Activated naive CD8-positive, alpha-beta T cell treated with anti-CD3 and anti-CD28 coated beads for 36 hours (primary cell): ENCODE measurements at places on chromosomes 2 and 18. TPM values are rescaled to one million over a fixed set of nuclear protein-coding genes. Genes with fewer than 3 reads are reported as not detected.

- DNase-seq = no peak
Observed at GRCh38 chr2:66516499-66516898, 81.6 kb downstream of the MEIS1 start.

DNA sequence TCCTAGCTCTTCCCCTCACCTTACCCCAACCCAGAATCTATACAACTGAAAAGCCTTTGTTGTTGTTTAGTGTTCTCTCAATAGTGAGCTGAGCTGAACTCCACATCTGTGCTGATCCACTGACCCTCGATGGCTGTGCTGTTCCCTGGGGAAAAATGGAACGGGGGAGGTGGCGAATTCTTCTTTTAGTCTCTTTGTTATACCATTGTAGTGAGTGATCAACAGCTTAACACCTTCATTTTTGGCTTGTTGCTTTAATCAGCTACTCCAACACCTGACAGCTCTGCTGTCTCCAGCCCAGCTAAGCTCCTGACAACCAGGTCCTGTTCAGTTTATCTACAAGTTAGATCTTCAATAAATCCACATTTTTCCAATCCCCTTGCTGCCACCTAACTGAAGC lies 25.7 kb downstream of the PLA2R1 start:
- DNase-seq = no peak

GRCh38 chr2:152433289-152433688 lies 98.3 kb downstream of the FMNL2 start:
- DNase-seq = no peak

DNA sequence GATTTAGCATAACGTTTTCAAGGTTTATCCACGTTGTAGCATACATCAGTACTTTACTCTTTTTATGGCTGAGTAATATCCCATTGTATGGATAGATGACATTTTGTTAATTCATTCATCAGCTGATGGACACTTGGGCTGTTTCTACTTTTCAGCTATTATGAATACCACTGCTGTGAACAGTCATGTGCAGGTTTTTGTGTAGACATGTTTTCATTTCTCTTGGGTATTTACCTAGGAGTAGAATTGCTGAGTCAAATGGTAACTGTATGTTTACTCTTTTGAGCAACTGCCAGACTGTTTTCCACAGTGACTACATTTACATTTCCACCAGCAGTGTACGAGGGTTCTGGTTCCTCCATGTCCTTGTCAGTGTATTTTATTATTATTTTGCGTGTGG lies 33.9 kb downstream of the COX7A2L start:
- DNase-seq = no peak

DNA sequence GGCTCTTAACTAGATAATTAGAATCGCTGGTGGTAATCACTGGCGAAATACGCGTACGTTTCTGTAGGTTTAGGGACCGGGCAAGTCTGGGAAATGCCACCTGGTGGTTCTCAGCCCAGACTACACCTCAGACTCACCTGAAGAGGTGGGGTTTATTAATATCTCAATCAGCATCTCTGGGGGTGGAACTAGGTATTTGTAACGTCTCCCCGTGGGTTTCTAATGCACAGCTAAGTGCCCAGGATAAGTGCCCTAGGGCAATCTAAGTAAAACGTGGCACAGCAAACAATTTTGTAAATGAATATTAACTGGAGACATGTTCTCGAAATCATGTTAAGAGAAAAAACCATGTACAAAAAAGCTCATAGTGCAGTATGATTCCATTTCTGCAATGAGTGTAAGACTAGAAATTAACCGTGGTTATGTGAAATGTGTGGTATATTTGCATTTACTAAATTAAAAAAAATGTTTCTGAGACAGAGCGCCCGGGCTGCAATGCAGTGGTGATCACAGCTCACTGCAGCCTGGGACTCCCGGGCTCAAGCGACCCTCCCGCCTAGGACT lies 760 bp upstream of the CNOT11 start:
- peak; percentile 18 for DNase-seq

- DNase-seq = no peak
Observed at GRCh38 chr2:39171621-39172020, 50.8 kb upstream of the SOS1 start.

DNA sequence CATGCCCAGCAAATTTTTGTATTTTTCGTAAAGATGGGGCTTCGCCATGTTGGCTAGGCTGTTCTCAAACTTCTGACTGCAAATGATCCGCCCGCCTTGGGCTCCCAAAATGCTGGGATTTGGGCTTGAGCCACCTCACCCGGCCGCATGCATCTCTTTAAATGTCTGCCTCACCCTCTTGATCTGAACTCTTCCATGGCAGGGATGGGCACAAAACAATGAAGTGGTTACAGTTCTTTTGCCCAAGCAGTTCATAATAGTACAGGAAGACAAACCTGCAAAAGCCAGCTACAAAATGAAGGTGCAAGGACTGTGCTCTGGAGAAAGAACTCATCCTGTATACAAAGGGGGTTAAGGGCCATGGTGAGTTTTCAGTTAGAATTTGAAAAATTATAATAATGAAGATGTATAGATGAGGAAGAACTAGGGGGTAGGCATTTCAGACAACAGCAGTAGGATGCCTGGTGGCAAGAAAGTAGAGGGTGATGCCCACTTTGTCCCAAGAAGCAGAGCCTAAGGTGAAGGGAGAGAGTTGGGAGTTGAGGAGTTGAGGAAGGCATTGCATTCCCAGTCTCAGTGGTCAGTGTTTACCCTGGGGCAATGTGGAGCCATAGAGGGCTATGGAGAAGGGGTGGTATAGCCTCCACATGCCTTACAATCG lies 160.8 kb upstream of the MYCN start:
- no peak for DNase-seq

DNA sequence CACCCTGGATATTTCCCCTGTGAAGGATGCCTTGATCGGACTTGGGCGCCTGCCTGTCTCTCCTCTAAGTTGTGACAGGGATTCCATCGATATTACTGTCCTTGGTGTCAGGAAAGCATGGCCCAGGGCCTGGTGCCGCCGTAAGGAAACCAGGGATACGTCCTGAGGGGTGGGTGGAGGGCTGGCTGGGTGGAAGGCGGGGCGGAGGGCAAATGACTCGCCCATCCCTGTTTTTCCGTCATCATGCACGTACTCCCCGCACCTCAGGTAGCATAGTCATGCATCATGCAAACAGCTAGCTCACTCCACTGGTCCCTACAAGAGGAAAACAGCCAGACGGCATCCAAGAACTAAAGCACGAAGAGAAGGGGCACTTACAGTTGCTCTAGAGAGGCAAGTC lies 57.1 kb downstream of the PXDN start:
- DNase-seq = no peak

DNA sequence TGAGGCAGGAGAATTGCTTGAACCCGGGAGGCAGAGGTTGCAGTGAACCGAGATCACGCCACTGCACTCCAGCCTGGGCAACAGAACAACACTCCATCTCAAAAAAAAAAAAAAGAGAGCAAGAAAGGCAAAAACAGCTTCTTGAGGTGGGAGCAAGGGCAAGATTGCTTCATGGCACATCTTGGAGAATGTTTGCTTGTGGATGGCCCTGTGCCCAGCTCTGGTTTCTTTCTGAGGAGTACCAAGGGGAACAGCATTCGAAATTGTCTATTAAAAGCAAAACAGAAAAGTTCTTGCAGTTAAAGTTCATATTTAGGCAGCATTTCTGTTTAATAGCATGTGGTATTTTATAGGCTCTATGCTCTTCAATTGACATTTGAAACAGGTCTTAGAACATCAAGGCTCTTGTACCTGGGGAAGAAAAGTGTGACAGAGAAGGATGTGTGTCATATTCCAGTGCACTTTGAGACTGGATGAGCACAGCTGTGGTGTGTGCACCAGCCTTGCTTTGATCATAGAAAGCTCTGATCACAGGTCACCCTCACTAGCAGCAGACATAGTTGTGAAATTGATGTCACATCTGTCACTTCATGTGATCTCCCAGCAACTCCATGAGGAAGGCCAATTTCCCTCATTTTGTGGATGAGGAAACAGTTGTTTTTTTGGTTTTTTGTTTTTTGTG lies 154.3 kb downstream of the UXS1 start:
- no peak for DNase-seq

GRCh38 chr2:24886691-24887304 lies 33.2 kb downstream of the ADCY3 start:
- DNase-seq = no peak

GRCh38 chr2:56108806-56109205 lies 75.0 kb upstream of the CCDC85A start:
- no peak for DNase-seq

- DNase-seq = no peak
Observed at GRCh38 chr2:178241844-178242551, 47.7 kb downstream of the OSBPL6 start.

GRCh38 chr2:96356889-96357288 lies 21.3 kb downstream of the NCAPH start:
- no peak for DNase-seq

DNA sequence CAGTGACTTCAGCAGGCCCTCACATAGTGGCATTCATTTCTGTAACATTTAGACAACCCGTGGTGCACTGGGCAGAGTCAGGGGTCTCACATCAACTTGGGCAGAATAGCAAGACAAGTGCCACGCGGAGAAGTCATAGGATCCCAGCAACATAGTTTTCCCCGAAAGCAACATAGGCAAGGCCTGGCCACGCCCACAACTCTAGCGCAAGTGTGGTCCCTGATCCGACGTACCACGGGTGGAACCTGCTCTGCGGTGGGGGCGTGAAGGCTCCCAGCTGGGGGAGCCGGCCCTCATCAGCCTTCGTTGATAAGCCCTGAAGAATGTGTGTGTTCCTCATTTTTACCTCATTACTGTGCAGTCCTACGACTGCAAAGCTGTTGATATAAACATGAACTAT lies 261.2 kb downstream of the EIPR1 start:
- DNase-seq = no peak

- no peak for DNase-seq
Observed at GRCh38 chr18:44579028-44579702, 101.5 kb upstream of the SETBP1 start.

- no peak for DNase-seq
Observed at GRCh38 chr2:235643680-235644511, 150.1 kb downstream of the AGAP1 start.

DNA sequence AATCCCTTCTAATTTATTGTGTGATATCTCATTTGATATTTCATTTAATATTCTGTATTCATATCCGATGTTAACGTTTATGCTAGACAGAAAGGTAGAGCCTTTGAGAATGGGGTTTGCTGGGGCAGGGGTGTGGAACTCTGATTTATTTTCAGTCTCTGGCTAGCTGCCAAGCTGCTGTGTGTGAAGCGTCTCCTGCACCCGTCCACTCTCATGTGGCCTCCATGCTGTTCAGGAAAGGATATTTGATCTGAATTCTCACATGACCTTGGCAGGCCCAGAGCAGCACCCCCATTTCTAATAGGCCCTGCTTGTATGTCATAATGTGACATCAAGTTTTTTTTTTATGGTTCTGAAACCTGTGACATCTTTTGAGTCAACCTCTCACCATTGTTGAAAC lies 1.6 kb downstream of the IL1R1 start:
- DNase-seq = no peak

- DNase-seq = no peak
Observed at GRCh38 chr2:2827046-2827636, 496.1 kb upstream of the MYT1L start.

GRCh38 chr2:222709191-222709891 lies 37.9 kb downstream of the MOGAT1 start:
- no peak for DNase-seq

GRCh38 chr2:178070824-178071223 lies 1.8 kb downstream of the PDE11A start:
- DNase-seq = no peak

- DNase-seq = no peak
Observed at GRCh38 chr18:55300421-55300935, 287.5 kb downstream of the TCF4 start.

GRCh38 chr18:50057009-50057408 lies 137.9 kb downstream of the MYO5B start:
- no peak for DNase-seq

DNA sequence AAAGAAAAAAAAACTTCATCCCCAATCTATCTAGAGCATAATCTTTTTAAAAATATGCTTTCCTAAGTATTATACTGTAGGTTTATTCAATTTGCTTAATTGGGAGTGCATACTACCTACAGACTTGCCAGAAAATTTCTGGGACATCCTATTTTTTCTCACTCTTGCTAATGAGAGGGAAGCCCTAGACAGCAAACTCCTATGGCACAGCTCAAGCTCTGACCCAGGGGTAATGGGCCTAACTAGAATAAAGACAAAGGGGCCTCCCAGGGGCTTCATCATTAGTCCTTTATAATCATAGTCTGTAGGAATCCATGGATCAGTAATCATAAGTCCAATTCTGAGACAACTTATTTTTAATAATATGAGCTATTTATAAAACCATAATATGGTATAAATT lies 142.6 kb upstream of the ITGA4 start:
- no peak for DNase-seq

ANKAR gene
- total RNA-seq = 2.4 TPM

GCC2 gene
- total RNA-seq = 43.6 TPM

SERPINE2 gene
- 33.1 TPM for total RNA-seq

SERPINB10 gene
- total RNA-seq = 0.14 TPM

UPP2 gene
- not detected for total RNA-seq

MAP3K19 gene
- not detected for total RNA-seq
